ENCODE measurements at places on chromosomes 2 and 18.
A peak's percentile ranks its signal among the peaks of the same experiment; 100 is the strongest.

DNA sequence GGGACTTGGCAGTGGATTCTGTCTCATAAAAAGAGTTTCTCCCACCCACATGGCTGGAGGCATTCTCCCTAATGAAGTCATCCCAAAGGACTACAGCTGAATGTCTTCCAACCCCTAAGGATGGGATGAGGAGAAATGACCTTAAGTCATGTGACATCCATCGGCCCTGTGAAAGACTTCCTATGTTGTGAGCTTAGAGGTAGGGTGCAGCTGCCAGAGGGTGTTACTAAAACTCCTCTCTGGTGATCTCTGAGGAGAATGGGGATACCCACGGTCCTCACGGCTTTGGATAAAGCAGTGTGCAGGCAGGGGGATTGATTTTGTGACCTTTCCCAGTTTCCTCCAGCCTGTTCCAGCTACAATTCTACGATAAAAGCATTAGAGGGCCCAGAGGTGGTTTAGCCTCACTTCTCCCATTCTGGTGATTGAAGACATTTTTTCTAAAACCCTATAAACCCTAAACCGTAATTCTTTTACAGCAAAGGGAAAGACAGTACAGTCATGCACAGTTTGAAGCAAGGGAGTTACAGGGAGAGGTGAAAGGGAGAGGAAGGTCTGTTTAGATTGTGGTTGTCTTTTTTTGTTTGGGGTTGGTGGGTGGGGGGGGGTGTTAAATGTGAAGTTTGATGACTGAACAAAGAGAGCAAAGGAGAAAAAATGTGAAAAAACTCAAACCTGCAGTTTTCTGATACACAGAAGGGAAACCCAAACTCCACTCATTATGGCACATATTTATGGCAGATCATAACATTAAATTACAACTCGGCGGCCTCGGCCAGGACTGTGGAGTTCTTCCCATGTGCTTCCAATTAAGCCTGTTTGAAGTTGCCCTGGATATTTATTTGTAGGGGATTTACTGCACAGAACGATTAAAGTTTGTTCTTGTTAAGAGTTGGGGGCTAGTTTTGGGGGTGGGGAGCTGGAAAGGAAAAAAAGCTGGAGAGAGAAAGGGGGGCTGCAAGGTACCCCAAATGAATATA lies 26.6 kb upstream of the SLC14A2 start:
- no peak for DNase-seq

- DNase-seq = no peak
Observed at GRCh38 chr2:181623159-181623558, 33.7 kb downstream of the CERKL start.

- peak; percentile 29 for DNase-seq
Observed at GRCh38 chr2:96163768-96164429, 18.7 kb upstream of the DUSP2 start.

GRCh38 chr2:157173740-157174184 lies 83.7 kb upstream of the GALNT5 start:
- no peak for DNase-seq

- no peak for DNase-seq
Observed at GRCh38 chr2:138359532-138359931, 142.0 kb upstream of the SPOPL start.

GRCh38 chr2:155815851-155816250 lies 516.7 kb downstream of the NR4A2 start:
- DNase-seq = no peak

DNA sequence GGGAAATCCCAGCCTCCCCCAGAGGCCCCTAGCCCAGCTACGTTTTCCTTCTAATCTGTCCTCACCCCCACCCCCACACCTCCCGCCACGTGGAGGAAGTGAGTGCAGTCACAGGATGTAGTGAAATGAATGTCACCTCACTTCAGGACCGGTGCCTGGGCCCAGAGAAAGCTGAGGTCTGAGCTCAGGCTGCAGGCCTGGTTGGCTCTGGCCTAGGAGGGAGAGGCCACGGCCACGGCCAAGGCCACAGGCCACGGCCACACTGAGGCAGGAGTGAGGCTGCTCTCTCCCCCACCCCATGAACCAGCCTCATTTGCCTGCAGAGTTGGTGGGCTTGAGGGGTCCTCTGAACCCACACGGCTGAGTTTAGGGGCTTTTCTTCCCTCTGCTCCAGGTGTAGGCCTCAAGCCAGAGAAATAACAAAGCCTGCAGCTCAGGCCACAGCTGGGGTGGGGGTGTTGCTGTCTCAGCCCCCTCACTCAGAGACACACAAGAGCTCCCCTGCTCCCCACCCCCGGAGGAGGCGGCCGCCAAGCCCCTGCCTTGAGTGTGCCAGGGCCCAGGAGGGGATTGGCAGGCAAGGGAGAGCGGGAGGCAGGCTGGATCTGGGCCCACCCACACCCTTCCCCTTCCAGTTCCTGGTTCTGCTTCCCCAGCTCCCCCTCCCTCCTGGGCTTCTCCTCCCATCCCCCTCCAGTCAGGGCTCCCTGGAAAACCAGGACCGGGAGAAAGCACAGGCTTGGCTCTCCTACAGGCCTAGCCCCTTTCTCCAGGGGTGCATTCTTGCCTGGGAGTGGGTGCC lies 27.0 kb downstream of the DNMT3A start:
- DNase-seq = peak; percentile 51

DNA sequence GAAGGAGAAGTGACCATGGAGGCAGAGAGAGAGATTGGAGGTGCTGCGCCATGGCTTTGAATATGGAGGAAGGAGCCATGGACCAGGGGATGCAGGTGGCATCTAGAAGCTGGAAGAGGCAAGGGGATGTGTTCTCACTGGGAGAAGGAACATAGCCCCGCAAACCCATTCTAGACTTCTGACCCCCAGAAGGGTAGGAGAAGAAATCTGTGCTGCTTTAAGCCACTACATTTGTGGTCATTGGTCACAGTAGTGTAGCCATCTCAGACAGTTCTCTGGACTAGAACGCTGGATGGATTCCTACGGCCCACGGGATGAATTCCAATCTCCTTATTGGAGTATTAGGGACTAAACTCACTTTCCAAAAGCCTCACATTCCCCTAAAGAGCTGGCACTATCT lies 67.8 kb downstream of the PTGR3 start:
- no peak for DNase-seq

GRCh38 chr2:223920109-223920508 lies 25.0 kb downstream of the WDFY1 start:
- DNase-seq = no peak

DNA sequence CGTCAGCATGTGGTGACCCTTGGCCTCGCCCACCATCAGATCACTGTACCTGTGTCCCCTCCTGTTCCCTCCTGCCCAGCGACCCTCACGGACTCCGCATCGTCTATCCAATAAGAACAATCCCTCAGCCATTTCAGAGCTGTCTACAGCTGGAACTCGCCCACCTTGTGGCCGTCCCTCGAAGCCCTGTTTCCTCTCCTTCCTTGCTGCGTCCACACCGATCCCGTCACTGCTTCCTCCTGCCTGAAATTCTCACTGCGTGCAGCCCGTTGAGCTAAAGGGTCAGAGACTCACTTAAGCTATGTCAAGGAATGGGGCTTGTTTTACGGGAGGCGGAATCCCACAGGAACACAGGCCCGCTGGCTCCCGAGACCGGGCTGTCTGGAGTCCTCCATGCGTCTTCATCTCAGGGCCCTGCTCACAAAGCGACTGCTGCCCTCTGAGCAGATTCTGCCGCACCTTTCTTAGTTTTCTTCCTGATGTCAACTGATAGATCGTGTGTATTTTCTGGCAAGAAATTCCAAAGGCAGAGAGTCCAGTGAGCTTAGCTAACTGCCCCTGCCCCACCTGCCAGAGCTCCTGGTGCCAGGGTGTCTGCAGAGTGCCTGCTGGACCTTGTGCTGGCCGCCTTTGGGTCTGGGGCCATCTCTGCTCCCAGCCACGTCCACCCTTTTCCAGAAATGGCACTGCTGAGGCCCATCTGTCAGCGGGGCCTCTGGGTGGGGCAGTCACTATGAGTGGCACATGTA lies 35.3 kb downstream of the KLHL29 start:
- no peak for DNase-seq

- DNase-seq = no peak
Observed at GRCh38 chr2:72828840-72829507, 3.1 kb upstream of the EXOC6B start.

GRCh38 chr2:118121986-118122524 lies 33.8 kb downstream of the INSIG2 start:
- no peak for DNase-seq

- no peak for DNase-seq
Observed at GRCh38 chr18:48612917-48613316, 74.1 kb downstream of the CTIF start.

DNA sequence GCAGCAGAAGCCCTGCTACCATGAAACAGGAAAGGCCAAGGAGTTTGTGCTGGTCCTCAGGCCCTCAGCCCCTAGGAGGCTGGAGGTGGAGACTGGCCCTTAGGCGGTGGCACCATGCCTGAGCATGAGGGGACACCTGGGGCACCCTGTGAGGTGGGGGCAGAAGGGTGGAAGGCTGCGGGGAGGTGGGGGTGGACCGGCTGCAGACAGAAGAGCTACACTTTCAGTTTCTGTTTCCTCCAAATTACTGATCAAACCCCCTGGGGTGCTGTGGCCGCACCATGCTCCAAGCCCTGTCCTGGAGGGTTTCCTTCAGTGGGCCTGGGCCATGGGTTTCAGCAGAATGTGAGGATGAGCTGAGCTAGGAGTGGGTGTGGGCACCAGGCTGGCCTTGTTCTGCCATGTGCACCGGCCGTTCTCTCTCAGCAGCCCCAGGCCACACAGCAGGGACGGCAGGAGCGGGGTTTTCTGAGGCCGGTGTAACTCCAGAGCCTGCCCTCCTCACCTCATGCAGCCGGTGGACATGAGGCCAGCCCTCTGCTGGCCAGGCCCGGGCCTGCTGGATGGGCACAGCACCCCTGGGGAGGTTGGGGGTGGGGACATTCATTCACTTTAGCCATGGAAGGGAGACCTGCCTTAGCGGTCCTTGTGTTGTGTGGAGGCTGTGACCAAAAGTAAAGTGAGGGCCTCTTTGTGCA lies 51.5 kb downstream of the PLEKHB2 start:
- DNase-seq = no peak

DNA sequence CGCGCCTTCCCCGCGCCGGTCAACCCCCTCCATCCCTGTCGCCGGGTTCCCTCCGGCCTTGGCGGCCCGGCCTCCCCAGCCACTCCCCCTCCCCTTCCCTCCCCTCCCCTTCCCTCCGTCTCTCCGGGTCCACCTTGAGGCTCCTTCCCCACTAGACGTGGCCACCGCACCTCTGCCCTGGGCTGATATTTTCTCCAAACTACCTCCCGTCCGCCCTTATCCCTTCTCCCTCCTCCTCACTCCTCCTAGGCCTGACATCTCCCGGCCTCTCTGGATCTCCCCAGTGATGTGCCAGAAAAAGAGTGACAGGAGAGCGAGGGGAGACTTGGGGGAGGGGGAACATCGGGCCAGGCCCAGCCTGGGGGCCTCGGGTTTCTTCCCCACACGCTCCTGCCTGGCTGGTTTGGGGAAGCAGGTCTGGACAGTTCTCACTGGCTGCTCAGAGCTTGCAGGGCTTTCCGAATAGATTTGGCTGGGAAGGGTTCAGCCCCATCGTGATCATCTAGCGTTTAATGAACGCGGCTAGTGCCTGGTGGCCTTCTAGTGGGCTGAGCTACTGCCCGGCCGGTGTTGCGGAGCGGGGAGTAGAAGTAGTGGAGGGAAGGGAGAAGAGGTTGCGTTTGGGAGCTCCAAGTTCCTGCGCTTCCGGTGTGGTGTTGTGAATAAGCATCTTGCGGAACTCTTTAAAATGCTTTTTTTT lies 641 bp downstream of the MAPRE3 start:
- no peak for DNase-seq

DNA sequence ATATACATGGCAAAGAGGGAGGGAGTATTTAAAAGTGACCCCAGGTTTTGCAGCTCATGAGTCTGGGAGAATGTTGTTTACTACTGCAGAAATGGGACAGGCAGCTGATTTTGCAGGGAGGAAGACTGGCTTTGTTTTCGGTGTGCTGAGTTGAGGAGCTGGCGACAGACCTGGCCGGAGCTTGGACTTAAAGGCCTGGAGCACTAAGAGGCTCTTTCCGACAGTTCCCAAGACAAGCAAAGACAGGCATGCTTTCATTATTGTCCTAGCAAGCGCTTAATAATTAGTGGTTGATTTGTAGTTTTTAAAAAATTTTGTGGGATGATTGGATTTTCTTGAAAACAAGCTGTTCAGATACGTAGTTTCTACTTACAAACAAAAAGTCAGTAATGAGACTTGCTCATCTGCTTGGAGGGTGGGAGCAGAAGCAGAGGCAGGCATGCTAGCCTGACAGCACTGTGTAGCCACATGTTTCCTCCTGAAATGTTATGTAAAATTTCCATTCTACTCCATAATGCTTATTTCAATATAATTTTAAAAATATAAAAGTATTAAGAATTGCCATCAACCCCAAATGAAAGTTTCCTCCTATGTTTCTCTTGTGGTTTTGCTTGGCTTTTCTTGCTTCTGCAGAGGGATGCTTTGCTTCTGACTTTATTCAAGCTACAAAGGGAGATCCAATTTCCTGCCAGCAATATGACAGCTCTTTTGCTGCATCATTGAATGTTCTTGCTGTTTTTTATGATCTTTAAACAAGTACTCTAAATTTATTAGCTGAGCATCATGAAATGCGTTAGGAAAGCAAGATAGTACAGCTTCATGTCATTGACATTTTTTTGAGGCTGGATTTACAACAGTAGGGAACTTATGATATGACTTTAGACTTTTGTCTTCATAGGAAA lies 75.8 kb downstream of the PHLPP1 start:
- no peak for DNase-seq
